ENCODE measurements at places on chromosomes 1 and 21.

DNA sequence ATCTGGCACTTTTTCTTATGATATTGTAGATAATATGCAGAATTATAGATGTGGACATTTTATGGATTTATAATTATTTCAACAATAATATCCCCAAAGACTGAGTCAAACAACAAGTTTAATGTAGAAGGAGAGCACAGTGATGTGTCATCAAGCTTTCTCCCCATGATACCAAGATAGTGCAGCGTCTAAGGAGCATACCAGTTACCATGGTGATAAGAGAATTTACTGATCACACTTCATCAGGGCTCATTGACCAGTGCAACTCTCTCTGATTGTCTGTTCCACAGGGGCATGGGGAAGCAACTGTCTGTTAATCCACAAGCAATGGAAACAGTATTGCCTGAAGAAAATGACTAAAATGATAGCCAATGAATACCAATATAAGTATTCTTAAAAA lies 209.6 kb upstream of the DPYD start:
- DNase-seq: no peak

GRCh38 chr1:187655104-187655503 lies 826.4 kb downstream of the PLA2G4A start:
- DNase-seq: no peak

- no peak for DNase-seq
Measured at GRCh38 chr1:112557385-112557784, 48.6 kb downstream of the WNT2B start.

- DNase-seq: no peak
Measured at GRCh38 chr1:167776151-167776550, 54.4 kb downstream of the MPZL1 start.

GRCh38 chr1:235075048-235075776 lies 53.4 kb downstream of the TOMM20 start:
- peak; percentile 77 for DNase-seq

GRCh38 chr1:248750496-248750895 lies 5.1 kb downstream of the LYPD8 start:
- DNase-seq: no peak

DNA sequence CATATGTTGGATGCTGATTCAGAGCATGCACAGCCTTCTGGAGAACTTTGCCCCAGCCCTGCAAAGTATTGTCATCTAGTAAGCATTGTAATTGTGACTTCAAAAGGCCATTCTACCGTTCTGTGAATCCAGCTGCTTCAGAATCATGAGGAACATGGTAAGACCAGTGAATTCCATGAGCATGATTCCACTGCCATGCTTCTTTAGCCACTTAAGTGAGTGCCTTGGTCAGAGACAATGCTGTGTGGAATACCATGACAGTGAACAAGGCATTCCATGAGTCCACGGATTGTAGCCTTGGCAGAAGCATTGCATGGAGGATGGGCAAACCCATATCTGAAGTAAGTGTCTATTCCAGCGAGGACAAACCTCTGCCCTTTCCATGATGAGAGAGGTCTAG lies 123.7 kb downstream of the S1PR1 start:
- DNase-seq: no peak

GRCh38 chr1:83918688-83919285 lies 80.1 kb downstream of the TTLL7 start:
- DNase-seq: no peak

DNA sequence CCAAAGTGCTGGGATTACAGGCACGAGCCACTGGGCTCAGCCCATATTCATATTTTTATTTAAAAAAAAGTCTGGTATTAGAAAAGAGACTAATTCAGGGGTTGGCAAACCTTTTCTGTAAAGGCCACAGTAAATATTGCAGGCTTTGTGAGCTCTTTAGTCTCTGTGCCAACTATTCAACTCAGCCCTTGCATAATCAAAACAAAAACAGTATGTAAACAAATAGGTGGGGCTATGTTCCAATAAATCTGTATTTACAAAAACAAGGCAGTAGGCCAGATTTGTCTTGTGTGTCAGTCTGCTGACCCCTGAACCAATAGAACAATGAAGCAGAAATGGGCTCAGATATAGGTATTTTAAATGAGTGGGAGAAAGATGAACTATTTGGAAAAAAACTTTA lies 49.3 kb downstream of the CDC42BPA start:
- no peak for DNase-seq

GRCh38 chr1:41851589-41851988 lies 67.1 kb downstream of the HIVEP3 start:
- no peak for DNase-seq

GRCh38 chr1:239537795-239538194 lies 151.4 kb downstream of the CHRM3 start:
- DNase-seq: no peak

GRCh38 chr1:94486990-94487389 lies 54.6 kb downstream of the F3 start:
- DNase-seq: no peak

GRCh38 chr1:173749137-173749536 lies 34.4 kb downstream of the KLHL20 start:
- no peak for DNase-seq

- peak; percentile 54 for DNase-seq
Measured at GRCh38 chr1:206909161-206909882, 12.1 kb downstream of the IL24 start.

GRCh38 chr1:161866241-161866640 lies 100.1 kb downstream of the ATF6 start:
- no peak for DNase-seq

- DNase-seq: no peak
Measured at GRCh38 chr1:91091812-91092211, 70.0 kb upstream of the ZNF644 start.

DNA sequence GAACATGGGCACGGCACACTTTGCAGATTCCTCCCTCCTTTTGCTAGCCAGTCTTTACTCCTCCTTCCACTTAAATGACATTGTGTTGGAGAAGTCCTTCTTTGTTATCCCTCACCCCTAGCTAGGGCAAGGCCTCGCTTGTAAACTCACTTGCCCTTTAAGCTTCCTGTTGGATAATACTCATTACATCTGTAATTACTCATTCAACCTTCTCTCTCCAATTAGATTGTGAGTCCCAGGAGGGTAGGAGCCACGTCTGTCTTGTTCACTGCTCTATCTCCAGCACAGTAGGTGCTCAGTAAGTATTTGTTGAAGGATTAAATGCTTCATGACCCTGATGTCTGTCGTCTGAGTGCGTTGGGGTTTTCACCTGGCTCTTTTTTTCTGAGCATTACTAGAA lies 98.7 kb upstream of the USP24 start:
- no peak for DNase-seq

DNA sequence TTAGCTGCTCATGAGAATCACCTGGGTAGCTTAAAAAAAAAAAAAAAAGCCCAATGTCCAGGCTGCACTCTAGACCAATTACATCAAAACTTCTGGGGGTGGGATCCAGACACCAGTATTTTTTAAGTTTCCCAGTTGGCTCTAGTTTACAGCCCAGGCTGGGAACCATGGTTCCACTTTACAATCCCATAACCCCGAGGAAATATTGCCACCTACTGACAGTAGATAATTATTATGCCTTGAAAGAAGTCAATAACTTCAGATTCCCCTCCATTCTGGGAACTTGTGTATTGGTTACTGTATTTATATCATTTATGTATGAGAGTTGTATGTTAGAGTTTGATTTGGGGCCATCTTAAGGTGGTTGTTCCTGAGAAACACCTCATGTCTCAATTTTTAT lies 100.2 kb downstream of the SPATA46 start:
- DNase-seq: no peak

DNA sequence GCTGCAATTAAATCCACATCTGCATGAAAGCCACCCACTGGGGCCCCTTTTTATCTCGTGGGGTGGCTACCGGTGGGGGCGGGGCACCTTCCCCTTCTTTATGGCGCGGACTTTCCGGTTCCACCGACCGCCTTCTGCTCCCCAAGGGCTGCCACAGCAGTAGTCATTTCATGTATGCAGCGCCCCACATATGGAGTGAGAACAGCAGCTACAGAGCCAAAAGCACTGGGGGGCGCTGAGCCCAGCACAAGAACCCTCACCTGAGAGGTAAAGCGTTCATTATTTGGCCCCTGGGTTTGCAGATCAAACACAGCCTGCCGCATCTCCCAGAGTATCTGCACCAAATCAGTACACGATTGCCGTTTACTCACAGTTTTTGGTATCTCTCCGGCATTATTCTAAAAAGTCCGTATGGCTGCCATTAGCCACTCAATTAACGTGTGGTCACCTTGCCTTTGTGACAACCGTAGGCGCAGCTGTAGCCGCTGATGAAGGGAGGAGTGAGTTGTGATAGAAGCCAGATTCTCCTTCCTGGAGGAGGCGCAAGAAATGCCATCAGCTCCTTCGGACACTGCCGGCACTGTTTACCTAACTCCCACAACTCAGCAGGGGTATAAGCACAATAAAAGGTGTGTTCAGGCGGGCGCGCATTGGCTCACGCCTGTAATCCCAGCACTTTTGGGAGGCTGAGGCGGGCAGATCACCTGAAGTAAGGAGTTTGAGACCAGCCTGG lies 30.4 kb upstream of the CR2 start:
- DNase-seq: no peak

GRCh38 chr1:88802404-88802803 lies 89.0 kb downstream of the GTF2B start:
- no peak for DNase-seq

GRCh38 chr1:112126598-112126997 lies 137.1 kb upstream of the KCND3 start:
- no peak for DNase-seq

GRCh38 chr1:63010913-63011660 lies 227.2 kb downstream of the ATG4C start:
- peak; percentile 43 for DNase-seq

GRCh38 chr1:24373044-24373443 lies 40.5 kb downstream of the STPG1 start:
- peak; percentile 6 for DNase-seq

GRCh38 chr1:150961756-150962155 lies 12.9 kb downstream of the CERS2 start:
- no peak for DNase-seq

Data from right forelimb (tissue), 1 donor.